ENCODE measurements at places on chromosomes 3 and 15. TPM values are rescaled to one million over a fixed set of nuclear protein-coding genes. Genes with fewer than 3 reads are reported as not detected.

SAMMSON gene
- not detected for total RNA-seq

DNA sequence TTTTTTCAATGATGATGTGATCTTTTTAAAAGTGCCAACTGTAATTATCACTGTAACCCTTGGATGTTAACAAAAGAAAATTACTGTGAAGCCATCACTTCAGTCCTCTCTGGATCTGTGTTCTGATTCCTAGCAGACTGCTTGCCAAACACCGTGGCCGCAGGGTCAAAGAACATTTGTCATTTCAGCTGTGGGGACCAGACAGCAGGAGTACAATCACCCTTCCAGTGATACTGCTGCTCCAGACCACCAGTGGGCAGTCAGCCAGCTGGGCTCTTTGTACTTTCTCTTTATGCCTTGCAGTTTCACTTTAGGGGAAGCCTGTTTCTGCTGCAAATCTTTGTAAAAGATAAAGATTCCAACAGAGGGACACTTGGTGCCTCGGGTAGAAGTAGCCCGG is 770.0 kb downstream of the GRM7 start:
- no peak overlapping the region for H3K4me3 ChIP-seq
- DNase-seq: no peak
- H3K27me3 ChIP-seq: no peaks in the 10 kb centered on the region
- H3K27ac ChIP-seq: no peak overlapping the region

GRCh38 chr15:74257105-74257504 is 21.0 kb downstream of the CCDC33 start:
- H3K36me3 ChIP-seq: no peaks in the 10 kb centered on the region
- no peak overlapping the region for H3K27ac ChIP-seq
- H3K4me3 ChIP-seq: no peak overlapping the region
- DNase-seq: no peak
- peaks cover 13% of the 10 kb centered on the region for H3K4me1 ChIP-seq

DNA sequence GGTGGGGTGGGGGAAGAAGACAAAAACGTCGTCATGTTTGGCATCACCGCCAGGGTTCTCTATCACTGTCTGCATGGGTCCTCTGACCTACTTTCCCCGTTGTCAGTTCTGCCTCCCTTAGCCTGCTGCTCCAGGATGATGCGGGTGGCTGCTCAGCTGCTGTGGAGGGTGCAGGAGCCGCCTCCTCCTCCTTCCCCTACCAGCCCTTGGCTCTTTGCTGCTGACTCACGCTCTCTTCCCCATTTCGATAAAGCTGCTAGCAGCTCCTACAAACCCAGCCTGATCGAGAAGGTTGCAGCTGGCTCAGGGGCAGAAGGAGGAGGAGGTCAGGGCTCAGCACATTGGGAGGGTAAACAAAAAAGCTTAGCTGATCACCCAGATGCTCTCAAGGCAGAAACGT is 49.5 kb upstream of the SEC13 start:
- H3K27ac ChIP-seq: no peak overlapping the region
- H3K4me3 ChIP-seq: no peak overlapping the region
- H3K36me3 ChIP-seq: no peaks in the 10 kb centered on the region

Measured in gastrocnemius medialis (tissue), 4 donors.